ENCODE measurements at places on chromosomes 5 and 9.

GRCh38 chr5:95857185-95857945 is 34.8 kb upstream of the GLRX start:
- no peak for DNase-seq

DNA sequence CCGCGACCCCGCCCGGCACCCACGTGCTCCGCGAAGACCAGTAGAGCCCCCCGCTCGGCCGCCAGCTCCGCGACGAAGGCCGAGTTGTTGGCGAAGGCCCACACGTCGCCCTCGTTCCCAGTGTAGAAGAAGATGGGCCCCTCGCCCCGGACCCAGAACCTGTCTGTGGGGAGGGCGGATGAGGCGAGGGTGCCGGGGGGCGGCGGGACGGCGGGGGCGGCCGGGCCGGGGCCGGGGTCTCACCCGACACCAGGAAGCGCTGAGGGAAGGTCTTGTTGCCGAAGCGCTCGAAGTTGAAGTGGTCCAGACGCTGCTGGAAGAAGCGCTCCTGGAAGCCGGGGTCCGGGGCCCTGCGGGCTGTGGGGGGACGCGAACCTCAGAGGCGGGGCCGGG is 317 bp downstream of the DPP7 start:
- no peak for DNase-seq

GRCh38 chr5:24510523-24510988 is 134.2 kb downstream of the CDH10 start:
- no peak for DNase-seq

- no peak for DNase-seq
Measured at GRCh38 chr5:11483630-11484029, 420.6 kb downstream of the CTNND2 start.

DNA sequence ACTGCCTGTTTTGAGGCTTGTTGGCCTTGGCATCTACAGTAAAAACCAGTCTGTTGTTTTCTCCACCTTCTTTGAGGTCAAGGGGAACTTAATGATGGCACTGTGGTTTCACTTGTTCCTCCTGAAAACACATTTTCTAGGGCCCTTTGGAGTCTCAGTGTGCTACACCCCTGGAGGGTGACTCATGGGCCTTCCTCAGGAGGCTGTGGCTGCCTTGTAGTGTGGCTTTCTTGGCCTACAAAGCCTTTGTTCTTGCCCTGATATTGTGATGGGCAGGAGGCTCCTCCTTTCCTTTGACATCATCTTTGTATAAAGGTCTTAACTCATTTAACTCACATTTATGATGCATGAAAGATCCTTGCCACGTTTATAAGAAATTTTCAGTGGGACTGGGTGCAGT is 56.3 kb upstream of the GPBP1 start:
- DNase-seq = peak; percentile 10

GRCh38 chr5:158462349-158463114 is 603.6 kb upstream of the CLINT1 start:
- no peak for DNase-seq

- DNase-seq = no peak
Measured at GRCh38 chr5:84058561-84058960, 326.1 kb downstream of the EDIL3 start.

GRCh38 chr9:91681461-91682305 is 258.1 kb upstream of the NFIL3 start:
- peak; percentile 61 for DNase-seq

GRCh38 chr9:138007566-138007917 is 130.0 kb downstream of the CACNA1B start:
- no peak for DNase-seq

GRCh38 chr9:133534346-133535291 is at the start of gene ADAMTSL2:
TSS of gene ADAMTSL2 (plus strand) at chr9:133534704. CDS start at chr9:133536713, 2,009 bp downstream.
- peak; percentile 21 for DNase-seq

- DNase-seq = no peak
Measured at GRCh38 chr5:21049901-21050300, 1061.9 kb upstream of the CDH18 start.

GRCh38 chr5:93404246-93404645 is 176.8 kb downstream of the NR2F1-AS1 start:
- no peak for DNase-seq

- no peak for DNase-seq
Measured at GRCh38 chr9:7228726-7229125, 471.0 kb downstream of the KDM4C start.

DNA sequence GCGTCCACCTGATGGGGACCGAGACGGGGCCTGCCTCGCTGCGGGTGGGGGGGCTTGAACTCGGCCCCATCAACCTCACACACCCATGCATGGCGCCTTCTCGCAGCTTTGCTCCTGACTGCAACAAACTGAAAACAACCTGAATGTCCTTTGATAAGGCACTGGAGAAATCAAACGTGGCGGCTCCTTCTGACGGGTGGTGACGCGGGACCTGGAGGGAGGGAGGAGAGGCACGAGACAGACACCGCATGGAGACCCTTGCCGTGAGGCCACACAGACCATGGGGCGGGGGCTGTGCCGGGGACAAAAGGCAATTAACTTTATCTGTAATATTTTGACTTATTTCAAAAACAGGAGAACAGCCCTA is 48.6 kb downstream of the NACC2 start:
- DNase-seq = no peak

DNA sequence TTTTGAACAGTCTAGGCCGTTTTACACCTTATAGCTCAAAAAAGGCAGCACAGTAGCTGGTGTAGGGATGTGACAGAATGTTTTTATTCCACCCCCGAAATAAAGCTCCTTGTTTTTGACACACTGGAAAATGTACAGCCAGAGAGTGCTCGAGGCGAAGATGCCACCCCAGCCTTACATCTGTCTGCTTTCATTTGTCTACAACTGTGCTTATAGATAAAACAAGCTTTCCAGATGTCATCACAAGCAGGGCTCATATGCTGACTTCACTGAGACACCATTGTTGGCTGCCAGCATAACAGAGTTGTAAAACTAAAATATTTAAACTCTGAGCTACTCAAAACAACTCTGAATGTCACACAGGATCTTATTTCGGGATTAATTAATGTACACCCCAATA is 386.3 kb downstream of the BNC2 start:
- no peak for DNase-seq

DNA sequence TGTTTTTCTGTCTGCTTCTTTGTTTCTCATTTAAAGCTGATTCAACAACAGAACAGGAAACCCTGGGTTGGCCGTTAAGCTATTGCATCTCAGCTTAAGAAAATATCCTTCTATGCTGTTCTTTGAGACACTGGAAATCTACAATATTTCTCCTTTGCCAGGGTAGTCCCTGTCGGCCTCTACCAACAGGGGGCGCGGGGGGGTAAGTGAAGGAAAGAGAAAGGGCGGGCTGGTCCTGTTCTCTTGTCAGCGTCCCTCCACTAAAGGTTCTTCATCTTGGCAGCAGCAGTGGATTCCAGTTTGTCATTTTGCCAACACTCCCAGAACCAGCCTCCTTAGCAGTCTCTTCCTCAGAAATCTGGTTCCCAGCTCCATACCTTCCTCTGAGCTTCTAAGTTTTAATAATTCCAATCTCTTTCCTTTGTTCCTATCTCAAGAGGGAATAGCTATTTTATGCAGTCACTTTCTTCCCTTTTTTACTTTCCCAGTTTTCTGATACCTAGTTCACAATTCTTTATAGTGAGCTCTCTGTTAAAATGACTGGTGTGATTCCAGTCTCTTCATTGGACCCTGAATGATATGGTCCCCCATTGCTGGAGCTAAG is 222.3 kb downstream of the GLIS3 start:
- peak; percentile 34 for DNase-seq

DNA sequence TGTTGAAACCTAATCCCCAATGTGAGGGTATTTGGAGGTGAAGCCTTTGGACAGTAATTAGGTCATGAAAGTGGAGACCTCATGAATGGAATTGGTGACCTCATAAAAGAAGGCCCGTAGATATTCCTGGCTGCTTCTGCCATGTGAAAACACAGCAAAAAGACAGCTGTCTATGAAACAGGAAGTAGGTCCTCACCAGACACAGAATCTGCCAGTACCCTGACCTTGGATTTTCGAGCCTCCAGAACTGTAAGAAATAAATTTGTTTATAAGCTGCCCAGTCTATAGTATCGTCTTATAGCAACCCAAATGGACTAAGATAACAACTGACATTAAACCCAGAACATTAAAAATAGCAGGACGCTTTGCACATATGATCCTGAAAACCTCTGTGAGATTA is 371.1 kb downstream of the SPOCK1 start:
- no peak for DNase-seq

- no peak for DNase-seq
Measured at GRCh38 chr5:16992006-16992405, 55.9 kb upstream of the MYO10 start.

DNA sequence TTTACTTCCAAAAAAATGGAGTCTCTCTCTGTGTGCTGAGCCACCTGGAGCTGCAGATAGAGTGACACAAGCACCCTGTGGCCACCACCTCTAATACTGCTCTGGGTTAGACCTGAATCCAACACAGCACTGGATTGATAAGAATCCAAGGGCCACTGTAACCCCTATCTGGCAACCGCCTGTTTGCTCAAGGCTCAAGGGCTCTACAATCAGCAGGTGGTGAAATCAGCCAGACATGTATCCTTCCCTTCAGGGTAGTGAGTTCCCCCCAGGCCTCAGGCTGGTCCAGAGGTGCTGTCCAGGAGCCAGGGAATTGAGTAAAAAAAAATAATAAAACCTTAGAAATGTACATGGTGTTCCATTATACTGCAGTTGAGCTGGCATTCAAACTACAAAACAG is 509.0 kb downstream of the KIF4B start:
- DNase-seq = no peak

GRCh38 chr5:31626156-31626555 is 12.8 kb upstream of the PDZD2 start:
- DNase-seq = no peak

DNA sequence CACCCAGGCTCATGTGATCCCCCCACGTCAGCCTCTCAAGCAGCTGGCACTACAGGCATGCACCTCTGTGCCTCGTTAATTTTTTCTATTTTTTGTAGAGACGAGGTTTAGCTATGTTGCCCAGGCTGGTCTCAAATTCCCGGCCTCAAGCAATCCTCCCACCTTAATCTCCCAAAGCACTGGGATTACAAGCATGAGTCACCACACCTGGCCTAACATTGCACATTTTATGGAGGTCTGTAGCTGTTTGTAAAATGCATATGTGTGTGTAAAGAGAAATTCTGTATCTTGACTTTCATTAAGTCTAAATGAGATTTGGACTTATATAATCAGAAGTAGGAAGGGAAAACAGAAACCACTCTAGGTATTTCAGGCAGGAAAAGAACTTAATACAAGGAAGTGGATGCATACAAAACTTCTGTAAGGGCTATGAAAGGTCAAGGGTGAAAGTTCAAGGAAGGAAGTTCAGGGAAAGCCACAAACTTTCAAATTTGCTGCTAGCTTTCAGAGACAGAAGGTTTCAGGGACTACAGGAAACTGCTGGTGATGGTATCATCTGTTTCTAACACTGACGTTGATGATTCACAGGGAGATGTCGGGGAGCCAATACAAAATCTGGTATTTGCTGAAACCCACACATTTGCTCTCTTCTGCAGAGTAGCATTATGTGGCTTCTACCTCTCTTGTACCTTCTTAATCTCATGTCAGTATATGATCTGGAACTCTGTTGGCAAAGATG is 209.4 kb downstream of the PIK3R1 start:
- DNase-seq = no peak

- no peak for DNase-seq
Measured at GRCh38 chr5:8520917-8521316, 652.0 kb downstream of the MTRR start.

DNA sequence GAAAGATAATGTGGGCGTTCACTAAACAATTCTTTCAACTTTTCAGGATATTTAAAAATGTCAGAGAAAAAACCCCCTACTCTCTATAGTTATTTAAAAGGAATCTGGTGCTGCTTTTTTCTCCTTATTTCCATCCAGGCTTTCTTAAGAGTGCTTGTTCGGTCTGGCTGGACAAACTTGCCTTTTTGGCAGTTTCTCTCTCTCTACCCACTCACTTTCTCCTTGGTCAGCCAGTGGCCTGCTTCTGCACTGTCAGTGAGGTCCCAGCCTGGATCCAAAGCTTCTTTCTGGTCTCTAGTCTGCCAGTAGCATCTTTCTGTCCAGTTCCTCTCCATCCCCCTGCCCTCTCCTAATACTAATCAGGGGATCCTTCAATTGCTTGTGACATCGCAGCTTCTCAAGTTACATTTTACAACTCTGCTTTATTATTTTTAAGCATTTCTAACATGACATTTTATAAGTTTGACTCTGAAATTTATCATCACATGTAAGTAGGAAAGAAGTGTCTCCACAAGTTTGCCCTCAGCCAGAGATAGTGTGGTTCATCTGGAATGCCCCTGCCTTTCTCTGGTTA is 50.4 kb downstream of the PIK3R1 start:
- DNase-seq = no peak

GRCh38 chr9:129709438-129710168 is 43.2 kb downstream of the PTGES start:
- DNase-seq = no peak

DNA sequence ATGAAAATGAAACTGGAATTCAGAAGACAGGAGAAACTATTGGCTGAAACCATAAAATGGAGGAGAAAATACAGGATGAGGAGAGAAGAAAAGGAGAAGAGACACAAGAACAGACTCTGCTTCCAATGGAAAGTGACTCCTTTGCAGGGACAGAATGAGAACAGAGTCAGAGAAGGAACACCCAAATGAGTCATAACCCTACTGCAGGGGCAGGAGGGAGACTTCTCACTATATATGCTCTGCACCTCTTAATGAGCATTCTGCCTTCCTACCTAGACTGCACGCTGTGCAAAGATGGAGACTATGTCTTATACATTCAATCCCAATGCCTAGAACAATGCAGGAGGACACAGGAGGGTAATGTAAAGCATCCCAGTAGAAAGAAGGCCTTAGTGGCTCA is 2.1 kb downstream of the SAXO1 start:
- no peak for DNase-seq

DNA sequence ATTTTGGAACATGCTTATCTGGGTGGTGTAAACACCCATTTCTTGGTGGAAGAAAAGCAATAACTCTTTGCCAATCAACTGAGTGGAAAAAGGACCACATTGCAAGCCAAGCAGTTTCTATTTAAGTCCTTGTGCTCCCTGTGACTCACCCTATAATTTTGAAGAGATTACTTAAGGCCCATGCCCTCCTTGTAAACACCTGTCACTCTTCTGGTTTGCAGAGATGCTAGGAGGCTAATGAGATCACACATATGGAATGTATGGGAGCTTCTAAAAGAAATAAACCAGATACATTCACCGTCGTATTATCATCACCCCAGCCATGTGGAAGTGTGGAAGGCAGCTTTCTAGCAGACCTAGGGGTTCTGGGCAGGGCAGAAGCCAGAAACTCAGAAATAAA is 337.1 kb downstream of the GADD45G start:
- DNase-seq = no peak

GRCh38 chr9:119689879-119690278 is 320.6 kb upstream of the BRINP1 start:
- DNase-seq = no peak

DNA sequence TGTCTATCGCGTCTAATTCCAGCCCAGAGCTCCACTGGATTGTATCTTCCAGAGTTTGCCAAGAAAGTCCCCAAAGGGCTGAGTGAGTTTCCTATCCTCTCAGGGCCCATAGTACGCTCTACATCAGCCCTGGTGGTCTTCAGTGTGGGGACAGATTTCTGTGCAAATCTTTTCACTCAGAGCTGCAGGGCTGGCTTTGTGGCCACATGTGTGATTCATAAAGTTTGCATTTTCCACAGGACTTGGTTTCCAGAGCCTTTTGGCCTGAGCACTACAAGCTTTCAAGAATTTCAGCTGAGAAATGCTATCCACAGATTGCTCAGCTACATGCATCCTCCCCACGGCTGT is 76.7 kb upstream of the CXCL14 start:
- DNase-seq = no peak

All from stimulated activated CD8-positive, alpha-beta memory T cell treated with anti-CD3 and anti-CD28 coated beads, Interleukin-4, amount 100 ng/mL, for 24 hours (primary cell).